Hematopoietic multipotent progenitor cell treated with erythropoietin and hydrocortisone succinate and interleukin-3 and kit ligand, for 8 days (in vitro differentiated cells): ENCODE measurements at places on chromosomes 5 and 9.

- DNase-seq: no peak
Measured at GRCh38 chr9:95822015-95822414, 53.5 kb upstream of the ERCC6L2 start.

- DNase-seq: no peak
Measured at GRCh38 chr5:178642351-178642909, 15.6 kb upstream of the CLK4 start.

DNA sequence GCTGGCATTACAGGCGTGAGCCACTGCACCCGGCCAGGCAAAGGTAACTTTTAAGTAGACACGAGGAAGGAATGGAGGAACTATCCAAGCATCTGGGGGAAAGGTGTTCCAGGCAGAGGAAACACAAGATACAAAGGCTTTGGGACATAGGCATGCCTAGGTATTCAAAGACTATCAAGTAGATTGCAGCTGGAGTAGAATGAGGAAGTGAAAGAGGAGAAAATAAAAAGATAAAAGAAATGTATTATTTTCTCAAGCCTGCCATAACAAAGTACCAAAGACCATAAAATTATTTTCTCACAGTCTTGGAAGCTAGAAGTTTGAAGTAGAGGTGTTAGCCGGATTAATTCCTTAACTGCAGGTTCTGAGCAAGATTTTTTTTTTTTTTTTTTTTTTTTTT lies 39.9 kb upstream of the GRIN3A start:
- DNase-seq: no peak

DNA sequence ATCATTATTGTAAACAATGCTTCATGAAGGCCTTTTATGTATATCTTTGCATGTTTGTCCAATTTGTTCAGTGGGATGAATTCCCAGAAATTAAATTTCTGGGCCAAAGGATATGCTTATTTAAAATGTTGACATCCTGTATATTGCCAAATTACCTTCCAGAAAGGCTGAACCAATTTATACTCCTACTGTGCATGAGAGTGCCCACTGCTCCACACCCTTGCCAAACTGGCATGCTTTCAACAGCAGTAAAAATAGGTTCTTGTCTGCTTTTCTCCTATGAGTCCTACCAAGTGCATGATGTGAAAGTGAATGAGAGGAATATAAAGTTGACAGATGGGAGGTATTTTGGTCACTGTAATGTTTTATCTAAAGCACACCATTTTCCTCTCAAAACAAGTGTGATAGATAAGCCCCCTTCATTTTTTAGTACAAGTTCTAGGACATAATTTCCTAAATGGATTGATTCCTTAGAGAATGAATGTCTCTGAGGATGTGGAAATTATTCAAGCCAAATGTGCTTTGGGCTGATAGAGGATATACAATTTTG lies 70.5 kb upstream of the ERBIN start:
- peak; percentile 59 for DNase-seq

GRCh38 chr5:149820012-149820411 lies 89.9 kb downstream of the PPARGC1B start:
- no peak for DNase-seq

- no peak for DNase-seq
Measured at GRCh38 chr9:114894609-114895433, 35.6 kb downstream of the TNFSF8 start.

DNA sequence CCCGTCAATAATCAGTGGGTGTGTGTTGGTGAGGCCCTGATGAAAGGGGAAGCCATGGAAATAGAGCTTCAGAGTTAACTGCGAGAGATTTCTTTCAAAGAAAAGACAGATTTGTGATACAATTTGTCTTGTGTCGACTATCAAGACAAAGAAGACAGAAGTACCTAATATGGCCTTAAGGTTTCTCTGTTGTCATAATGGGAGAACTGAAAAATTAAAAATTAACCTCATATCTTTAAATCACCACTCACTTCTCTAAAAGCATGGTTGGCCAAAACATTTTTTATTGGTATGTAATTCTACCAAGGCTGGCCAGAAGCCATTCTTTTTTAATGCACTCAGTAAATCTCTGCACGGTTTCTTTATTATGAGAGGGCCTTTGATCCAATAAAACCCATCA lies 282.9 kb upstream of the WWC1 start:
- DNase-seq: no peak

DNA sequence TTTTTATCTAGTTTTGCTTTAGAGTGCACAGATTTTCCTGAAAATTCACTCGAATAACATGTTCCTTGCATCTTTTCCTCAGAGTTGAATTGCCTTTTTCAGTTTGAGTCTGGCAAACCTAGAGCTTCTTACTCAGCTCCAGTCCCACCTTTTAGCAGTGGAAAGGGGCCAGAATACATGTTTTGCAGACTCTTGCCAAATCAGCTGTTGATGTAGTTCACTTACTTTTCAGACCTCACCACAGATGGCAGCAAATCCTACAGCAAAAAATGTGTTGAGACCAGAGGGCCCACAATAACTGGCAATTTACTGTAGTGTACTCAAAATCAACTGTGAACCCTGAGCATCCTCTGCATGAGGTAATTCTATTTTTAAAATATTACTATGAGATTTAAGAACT lies 545.2 kb upstream of the ACO1 start:
- DNase-seq: no peak

- DNase-seq: no peak
Measured at GRCh38 chr5:163565931-163566608, 60.7 kb downstream of the MAT2B start.

- no peak for DNase-seq
Measured at GRCh38 chr5:149172709-149173505, 31.6 kb downstream of the ABLIM3 start.

GRCh38 chr9:117343427-117343826 lies 71.4 kb downstream of the ASTN2 start:
- no peak for DNase-seq

GRCh38 chr9:90189306-90189705 lies 453.3 kb downstream of the DIRAS2 start:
- DNase-seq: no peak

DNA sequence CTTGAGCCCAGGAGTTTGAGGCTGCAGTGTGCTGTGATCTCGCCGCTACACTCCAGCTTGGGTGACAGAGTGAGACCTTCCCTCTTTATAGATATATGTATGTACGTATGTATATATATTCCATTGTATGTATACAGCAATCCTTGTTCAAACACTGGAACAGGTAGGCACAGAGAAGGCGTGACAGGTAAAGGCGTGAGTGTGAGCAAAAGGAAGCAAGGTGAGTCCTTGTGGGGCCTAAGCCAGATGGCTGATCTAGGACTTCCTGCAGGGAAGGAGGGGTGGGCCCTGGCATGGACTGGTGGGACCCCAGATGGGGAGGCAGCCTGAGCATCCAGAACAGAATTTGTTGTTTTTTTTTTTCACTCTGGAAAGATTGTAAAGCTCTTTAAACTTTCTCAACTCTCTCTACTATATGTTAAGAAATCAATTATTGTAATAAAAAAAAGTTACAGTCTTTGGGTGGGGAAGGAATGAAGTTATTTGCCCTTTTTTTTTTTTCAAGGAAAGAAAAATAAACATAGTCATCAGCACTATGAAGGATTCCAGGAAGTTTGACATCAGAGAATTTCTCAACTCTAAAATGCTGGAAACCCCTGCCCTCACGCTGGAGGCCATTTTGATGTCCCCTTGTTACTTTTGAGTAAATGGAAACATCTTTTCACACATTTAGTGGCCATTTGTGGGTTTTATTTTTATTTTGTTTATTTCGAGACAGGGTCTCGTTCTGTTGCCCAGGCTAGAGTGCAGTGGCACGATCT lies 38.9 kb upstream of the STXBP1 start:
- no peak for DNase-seq

DNA sequence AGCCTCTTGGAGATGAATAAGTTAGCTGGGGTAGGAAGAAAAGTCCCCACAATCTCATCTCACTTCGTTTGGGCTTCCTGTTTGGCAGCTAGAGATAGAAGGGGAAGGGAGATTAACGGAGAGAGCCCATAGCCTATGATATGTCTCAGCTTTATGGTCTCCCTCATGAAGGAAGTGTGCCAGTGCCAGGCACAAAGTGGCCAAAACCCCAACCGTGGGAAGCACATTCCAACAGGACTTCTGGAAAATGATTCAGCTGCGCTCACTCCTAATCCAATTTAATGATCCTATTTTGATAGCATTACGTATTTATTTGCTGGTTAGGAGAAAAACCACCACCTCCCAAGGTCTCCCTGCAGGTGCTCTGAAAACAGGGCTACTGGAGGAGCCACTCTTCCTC lies 303.1 kb upstream of the CLINT1 start:
- DNase-seq: no peak

GRCh38 chr9:115498303-115498702 lies 380.3 kb upstream of the TNC start:
- no peak for DNase-seq

DNA sequence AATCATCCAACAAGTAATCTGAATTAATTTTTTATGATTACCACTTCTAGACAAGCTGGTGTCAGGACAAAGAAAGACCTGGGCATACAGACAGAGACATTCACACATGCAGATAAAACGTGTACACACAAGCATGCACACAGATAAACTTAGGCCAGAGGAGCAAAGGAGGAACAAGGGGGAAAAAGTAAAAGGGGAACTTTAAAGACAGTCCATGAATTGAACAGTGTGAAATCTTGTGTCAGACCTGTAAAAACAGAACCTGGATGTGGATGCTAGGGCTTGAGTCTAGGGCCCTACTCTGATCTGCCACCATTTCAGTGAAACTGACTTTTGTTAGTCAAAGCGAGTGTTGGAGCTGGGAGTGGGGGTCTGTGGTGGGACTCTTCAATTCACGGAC lies 11.2 kb upstream of the ZSWIM6 start:
- DNase-seq: no peak

DNA sequence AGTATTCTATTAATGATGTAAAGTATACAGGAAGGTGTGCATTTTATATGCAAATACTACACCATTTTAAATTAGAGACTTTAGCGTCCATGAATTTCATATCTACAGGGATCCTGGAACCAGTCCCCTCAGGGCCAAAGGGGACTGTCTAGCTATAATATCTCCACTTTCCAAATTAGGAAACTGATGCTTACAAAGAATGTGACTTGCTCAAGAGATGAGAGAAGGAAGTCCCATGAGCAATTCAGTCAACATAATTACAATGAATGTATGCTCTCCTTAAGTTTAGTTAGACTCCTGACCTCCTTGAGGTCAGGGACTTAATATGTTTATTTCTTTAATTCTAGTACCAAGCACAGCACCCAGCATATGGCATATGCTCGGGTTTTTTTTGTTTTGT lies 23.7 kb downstream of the NIPBL start:
- no peak for DNase-seq

- DNase-seq: peak; percentile 47
Measured at GRCh38 chr9:132671620-132672412, 1.6 kb downstream of the GTF3C4 start.

DNA sequence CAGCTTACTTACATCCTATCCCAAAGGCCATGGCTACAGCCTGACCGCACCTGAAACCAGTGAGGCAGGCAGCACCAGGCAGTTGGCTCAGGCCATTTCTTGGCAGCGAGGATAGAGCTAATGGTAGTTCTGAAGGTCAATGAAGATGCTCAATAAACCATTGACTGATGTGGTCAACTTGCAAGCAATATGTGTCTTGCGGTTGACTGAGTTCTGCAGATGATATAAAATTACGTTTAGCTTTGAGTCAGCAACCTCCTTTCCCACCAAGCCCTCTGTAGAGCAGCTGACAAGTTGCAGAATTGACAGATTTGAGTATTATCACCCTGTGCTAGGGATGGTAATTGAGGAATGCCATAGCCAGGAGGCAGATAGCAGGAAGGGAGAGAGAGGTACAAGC lies 189.0 kb upstream of the PUM3 start:
- no peak for DNase-seq

DNA sequence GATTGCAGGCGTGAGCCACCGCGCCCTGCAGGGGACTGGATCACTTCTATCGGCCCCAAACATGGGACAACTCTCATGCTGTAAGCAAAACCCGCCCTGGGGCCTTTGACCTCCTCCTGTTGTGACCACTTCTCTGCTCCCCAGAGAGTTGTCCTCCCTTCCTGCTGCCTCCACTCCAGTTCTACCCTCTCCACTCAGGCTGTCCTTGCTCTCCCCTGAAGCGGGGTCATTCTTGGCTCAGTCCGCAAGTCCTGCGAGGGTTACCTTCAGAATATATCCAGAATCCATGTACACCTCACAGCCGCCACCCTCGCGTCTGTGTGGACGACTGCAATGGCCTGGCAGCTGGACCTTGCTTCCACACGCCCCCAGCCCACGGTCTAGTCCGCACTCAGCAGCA lies 273.7 kb downstream of the PBX3 start:
- no peak for DNase-seq

- DNase-seq: no peak
Measured at GRCh38 chr5:84602371-84602771, 217.7 kb upstream of the EDIL3 start.

DNA sequence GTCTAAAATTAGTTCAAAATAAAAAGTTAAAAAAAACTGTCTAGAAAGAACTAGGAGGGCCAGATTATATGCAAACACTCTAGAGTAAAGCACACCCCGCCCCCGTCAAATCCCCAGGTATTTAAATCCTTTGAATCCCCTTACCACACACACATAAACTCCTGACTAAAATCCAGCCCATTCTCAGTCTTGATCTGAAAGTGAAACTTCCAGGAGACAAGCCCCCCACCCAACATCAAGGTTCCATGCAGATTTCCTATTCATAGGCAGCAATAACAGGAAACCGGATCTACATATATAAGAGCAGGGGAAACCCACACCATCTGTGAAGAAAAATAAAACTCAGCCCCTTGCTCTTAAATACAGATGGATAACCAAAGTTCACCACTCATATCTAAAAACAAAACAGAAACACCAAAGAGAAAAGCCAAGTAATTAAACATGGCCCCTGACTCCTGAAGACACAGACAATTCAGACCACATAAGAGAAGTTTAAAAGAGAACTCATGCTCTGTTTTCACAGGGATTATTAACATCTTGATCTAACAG lies 42.3 kb downstream of the MARCHF3 start:
- DNase-seq: no peak

DNA sequence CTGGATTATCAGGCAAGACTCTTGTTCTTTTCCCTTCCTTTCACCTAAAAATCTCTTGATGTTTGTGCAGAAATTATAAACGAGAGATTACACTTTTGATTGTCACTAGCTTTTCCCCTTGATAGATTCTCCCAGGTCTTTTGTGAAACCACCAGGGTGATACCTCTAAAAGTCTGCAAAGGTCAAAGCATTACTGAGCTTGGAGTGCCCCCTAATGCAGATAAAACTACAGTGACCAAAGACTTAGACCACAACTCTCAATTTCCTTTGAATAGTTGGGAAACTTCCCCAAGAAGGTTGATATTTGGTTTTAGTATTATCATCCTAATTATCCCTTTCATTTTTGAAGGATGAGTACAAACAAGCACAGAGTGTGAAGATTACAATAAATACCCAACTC lies 173.1 kb downstream of the CYLC2 start:
- DNase-seq: no peak
